ENCODE measurements at places on chromosomes 2 and 18.

DNA sequence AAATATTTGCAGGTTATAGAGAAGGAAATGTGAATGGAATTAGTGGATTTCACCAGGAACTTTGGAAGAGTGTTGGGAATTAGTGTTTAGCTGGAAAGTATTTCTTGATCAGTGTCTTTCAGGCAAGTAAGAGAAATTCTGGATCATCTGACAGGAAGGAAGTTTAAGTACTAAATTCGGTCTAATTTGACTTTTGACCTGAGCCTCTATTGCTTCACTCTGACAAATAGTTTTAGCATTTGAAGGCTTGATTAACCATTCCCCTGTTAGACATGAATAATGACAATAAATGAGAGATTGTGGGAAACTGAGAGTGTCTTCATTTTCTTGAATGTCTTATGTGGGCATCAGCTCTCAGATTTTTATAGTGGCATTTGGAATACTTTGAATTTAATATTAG lies 16.0 kb downstream of the CCNT2 start:
- no peak for DNase-seq

- DNase-seq: no peak
Observed at GRCh38 chr18:49098386-49098785, 147.6 kb upstream of the SMAD7 start.

GRCh38 chr18:40867459-40867858 lies 1087.6 kb upstream of the PIK3C3 start:
- no peak for DNase-seq

GRCh38 chr18:64994370-64994769 lies 756.4 kb upstream of the CDH7 start:
- DNase-seq: no peak

DNA sequence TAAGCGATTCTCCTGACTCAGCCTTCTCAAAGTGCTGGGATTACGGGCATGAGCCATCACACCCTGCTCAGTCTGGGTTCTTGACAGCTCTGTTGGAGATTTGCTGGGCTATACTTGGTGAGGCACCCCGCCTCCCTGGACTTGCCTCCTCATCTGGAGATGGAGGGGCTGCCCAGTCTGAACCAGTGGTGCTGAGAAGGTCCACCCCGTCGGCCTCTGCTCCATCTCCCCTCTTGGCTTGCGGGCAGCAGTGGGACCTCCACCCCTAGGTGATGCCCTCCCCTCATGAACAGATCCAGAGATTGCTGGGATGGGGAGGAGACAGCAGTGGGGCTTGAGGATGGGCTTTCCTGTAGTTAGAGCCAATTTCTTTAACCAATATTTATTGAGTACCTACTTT lies 120.9 kb downstream of the CLIP4 start:
- no peak for DNase-seq

- no peak for DNase-seq
Observed at GRCh38 chr2:133240491-133241223, 327.6 kb downstream of the NCKAP5 start.

DNA sequence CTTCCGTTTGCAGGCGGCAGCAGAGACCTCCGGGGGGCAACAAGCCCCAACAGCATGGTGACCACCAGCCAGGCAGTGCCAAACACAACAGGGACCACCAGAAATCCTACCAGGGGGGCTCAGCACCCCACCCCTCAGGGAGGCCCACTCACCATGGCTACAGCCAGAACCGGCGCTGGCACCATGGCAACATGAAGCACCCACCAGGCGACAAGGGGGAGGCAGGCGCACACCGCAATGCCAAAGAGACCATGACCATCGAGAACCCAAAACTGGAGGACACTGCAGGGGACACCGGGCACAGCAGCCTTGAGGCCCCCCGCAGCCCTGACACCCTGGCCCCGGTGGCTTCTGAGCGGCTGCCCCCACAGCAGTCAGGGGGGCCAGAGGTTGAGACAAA lies 192.9 kb downstream of the SMAD7 start:
- no peak for DNase-seq

GRCh38 chr18:45168866-45169600 lies 446.2 kb upstream of the SLC14A2 start:
- DNase-seq: no peak

- no peak for DNase-seq
Observed at GRCh38 chr2:10080536-10081304, 509 bp upstream of the CYS1 start.

DNA sequence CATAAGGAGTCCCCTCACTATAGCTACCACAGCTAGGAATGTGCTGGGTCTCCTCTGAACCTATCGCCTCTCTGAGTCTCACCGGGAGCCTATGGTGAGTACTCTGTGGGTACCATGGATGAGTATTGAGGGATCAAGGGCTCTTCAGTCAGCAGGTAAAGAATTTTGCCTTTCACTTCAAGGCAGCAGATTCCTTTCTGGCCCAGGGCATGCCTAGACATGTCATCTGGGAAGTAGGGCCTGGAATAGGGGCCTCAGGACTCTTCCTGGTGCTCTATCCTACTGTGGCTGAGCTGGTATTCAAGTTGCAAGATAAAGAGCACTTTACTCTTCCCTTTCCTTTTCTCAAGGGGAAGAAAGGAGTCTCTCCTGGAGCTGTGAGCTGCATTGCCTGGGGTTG lies 85.6 kb upstream of the LHCGR start:
- no peak for DNase-seq

- DNase-seq: no peak
Observed at GRCh38 chr2:1405967-1406366, 7.3 kb upstream of the TPO start.

DNA sequence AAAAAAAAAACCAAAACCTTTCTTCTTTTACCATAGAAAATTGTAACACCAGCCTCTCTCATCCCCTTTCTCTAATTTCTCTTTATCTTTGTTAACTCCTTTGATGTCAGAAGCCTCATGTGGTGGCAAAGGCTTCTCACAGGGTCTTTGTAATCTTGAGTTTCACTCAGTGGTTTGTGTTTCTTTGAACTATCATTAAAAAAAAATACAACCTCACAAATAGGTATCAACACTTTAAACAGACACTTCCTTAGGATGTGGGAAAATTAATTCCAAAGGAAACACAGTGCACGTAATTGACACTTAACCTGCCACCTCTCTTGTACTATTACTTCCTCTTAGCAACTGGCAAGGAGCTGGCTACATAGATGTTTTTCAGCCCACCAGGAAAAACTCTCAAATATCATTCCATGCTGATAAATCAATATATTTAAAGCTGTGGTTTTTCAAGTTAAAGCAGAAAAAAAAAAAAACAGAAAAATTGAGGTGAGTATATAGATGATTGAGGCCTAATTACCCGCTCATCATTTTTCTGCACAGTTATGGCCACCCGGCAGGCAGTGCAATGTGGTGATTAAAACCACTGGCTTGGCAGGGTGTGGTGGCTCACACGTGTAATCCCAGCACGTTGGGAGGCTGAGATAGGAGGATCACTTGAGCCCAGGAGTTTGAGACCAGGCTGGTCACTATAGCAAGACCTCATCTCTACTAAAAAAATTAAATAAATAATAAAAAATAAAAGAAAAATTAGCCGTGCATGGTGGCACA lies 193.5 kb downstream of the MYO3B start:
- no peak for DNase-seq

DNA sequence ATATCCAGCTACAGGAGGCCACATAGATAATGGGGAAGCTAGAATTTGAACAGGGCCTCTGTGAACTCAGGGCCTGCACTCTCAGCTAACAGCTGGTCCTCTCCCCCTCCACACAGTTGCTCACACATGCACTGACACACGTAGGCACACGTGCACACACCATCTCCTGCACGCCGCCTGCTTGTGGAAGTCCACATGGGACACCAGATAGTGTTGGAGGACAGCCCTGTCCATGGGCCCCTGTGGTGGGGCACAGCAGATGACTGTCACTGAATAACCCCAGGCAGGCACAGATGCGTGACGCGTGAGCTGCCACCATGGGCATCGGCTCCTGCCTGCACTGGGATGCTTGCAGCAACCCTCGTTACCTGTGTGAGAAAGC lies 52.9 kb downstream of the ADI1 start:
- DNase-seq: no peak

DNA sequence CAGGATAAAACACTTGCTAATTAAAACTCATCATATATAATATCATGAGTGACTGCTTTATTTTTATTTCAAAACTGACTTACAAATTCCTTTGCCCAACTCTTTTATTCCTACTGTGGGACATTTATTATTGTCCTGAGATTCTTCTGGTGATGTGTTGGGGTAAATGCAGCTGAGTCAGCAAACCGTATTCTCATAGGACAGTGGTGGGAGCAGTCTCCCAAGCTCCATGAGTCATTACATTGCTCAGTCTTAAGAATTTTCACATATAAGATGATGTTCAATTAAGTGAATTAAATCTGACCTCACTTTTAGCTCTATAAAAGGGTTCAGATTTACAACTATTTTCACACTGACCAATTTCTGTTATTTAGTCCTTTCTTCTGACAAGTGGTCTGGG lies 1530.7 kb downstream of the LRP1B start:
- no peak for DNase-seq

DNA sequence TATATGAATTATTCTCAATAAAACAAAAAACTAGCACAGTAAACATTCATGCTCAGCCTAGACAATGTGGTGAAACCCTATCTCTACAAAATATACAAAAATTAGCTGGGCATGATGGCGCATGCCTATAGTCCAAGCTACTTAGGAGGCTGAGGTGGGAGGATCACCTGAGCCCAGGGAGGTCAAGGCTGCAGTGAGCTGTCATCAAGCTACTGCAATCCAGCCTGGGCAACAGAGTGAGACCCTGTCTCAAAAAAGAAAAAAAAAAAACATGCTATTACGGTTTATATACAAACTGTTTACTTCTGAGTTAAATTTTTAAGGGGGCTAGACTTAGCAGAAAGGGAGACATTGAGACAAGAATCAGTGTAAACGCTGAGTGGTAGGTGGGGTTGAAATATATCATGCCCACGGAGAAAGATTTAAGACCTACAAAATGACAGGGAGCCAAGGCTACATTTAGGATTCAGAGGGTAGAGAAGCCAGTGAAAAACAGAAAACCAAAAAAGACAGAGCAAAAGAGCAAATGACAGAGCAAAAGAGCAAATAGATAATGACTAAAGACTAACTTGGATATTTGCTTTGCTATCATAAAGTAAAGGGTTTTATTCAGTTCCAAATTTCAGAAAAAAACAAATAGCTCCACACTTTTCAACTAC lies 7.5 kb downstream of the TTC32 start:
- no peak for DNase-seq

GRCh38 chr2:136284226-136285119 lies 166.5 kb upstream of the CXCR4 start:
- no peak for DNase-seq

GRCh38 chr2:42858140-42859005 lies 66.0 kb upstream of the HAAO start:
- DNase-seq: no peak

DNA sequence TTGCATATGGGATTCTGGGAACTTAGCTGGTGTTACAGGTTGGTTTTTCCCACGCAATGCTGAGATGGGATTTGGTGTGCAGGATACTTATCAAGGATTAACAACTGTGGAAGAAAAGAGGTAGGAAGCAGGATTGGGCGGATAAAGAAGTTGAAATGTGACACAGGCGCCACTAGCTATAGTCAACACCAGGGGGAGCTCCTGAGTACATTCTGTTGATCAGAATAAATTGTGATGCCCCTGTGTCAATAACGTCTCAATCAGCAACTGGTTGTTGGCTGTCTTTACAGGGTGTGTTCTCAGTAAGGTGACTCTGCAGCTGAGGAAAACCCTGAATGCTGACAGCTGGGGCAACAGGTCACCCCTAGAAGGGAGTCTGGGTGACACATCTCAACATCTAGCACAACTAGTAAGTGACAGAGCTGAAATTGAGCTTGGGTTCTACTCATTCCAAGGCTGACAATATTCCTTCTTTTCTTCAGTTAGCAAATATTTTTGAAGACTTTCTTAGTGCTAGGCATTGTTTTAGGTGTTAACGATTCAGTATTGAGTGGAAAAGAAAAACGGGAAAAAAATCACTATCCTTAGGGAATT lies 143.0 kb downstream of the ARL6IP6 start:
- no peak for DNase-seq

DNA sequence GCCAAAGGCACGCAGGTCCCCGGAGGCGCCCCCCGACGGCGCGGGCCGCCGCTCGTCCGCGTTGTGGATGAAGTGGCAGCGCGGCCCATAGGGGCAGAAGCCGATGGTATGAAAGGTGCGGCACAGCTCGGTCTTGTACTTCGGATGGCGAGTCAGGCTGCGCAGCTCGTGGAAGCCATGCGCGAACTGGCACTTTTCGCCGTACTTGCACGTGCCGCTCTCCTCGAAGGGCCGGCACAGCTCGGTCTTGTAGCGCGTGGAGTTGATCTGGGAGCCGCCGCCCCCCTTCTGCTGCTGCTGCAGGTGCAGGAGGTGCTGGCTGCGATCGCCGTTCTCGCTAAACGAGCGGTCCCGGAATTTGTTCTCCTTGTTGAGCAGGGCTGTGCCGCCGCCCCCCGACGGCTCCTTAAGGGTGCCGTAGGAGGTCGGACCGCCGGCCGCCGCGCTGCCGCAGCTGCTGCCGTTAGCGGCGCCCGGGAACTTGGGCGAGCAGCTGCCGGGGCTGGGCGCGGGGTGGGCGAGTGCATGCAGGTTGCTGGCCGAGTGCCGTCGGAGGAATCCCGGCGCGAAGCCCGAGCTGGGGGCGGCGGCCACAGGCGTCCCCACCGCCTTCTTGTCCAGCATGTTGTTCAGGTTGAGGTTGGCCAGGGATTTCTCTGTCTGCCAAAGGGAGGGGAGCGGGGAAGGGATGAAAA lies 1.2 kb downstream of the ZFP36L2 start:
- peak; percentile 61 for DNase-seq

- DNase-seq: no peak
Observed at GRCh38 chr2:105308382-105309146, 21.0 kb downstream of the TGFBRAP1 start.

DNA sequence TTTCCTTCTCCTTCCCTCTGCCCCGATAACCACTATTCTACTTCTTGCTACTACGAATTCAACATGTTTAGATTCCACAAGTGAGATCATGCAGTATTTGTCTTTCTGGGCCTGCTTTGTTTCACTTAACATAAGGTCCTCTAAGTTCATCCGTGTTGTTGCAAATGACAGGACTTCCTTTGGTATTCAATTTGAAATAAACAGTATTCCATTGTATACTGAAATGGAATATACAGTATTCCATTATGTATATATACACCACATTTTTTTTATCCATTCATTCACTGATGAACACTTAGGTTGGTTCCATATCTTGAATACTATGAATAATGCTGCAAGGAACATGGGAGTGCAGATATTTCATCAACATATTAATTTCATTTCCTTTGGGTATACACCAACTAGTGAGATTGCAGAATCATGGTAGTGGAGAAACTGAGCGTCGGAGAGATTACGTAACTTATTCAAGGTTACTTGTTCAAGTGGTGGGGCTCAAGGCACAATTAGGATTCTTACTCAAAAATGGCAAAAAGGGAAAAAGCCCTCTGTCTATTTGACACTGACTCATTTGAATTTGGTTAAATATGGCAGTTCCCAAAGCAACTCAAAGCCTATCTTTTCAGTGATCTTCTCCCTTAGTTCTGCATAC lies 85.1 kb downstream of the CHN1 start:
- no peak for DNase-seq

Measured in stimulated activated naive CD4-positive, alpha-beta T cell treated with Interleukin-2 at 50 U/mL for 16 hours (primary cell).